Renal cortical epithelial cell (primary cell): ENCODE measurements at places on chromosomes 6 and 20. TPM values are rescaled to one million over a fixed set of nuclear protein-coding genes. Genes with fewer than 3 reads are reported as not detected.

- DNase-seq, result peak; percentile 48
These were observed 1.4 kb upstream of the MICAL1 start for GRCh38 chr6:109456710-109457561.

DNA sequence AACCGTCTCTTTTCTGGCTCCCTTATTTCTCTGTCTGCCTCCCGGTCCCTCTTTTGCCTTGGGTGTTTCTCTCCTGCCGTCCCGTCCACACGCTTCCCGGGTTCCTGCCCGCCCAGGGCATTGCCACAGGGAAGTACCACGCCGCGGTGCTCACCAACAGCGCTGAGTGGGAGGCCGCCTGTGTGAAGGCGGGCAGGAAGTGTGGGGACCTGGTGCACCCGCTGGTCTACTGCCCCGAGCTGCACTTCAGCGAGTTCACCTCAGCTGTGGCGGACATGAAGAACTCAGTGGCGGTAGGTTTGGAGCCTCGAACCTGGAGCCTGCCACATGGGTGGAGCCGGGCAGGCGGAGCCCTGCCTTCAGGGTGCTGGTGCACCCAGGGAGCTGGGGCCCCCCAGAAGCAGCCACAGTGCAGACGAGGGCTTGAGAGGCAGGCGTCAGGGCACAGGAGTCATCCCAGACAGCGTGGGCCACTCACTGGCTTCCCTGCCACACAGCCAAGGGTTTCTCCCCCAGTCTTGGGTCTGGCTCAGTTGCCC, 21.3 kb downstream of the NPEPL1 start:
- DNase-seq, result no peak

- no peak for DNase-seq
These were observed 16.9 kb downstream of the EFCAB8 start for GRCh38 chr20:32875673-32876072.

DNA sequence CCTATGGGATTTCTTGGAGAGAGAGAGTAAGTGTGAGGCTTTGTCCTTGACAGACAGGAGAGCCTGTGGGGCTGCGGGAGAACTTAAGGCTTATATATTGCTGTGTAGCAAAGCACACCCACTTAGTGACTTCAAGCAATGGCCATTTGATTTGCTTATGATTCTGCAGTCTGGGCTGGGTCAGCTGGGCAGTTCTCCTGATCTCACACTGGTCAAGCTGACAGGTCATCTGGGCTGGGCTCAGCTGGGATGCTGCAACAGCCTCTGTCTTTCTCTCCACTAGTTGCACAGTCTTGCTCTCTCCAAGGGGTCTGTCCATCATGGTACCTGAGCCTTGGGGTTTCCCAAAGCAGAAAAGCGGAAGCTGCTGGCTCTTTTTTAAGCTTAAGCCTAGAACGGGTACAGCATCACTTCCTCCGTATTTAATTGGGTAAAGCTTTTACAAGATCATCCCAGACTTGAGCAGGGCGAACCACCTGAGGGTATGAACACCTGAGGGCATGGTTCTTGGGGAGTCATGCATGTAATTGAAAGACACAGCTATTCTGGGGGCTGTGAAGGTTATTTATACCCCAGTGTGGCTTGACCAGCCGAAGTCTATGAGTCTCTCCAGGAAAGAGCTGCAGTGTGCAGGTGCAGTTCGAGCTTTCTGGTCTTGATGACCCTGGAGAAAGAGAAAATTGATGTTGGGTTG, 13.3 kb upstream of the GGTLC1 start:
- DNase-seq, result no peak

DNA sequence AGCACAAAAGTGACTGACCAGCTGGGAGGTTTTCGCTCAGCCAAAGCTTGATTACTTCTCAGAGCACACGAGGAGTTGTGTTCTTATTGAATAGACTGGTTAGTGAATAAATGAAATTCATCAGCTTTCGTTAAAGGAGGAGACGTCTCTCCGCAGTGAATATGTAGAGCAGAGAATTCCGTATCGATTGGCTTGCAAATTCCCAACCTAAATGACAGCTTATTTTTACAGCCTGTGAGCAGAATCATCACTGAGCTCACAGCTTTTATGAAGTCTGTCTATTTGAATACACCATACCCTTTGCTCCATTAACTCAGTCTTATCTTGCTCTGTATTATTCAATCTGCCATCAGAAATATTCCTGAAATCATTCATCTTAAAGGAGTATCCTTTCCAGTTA, 192.7 kb downstream of the SASH1 start:
- DNase-seq, result no peak

DNA sequence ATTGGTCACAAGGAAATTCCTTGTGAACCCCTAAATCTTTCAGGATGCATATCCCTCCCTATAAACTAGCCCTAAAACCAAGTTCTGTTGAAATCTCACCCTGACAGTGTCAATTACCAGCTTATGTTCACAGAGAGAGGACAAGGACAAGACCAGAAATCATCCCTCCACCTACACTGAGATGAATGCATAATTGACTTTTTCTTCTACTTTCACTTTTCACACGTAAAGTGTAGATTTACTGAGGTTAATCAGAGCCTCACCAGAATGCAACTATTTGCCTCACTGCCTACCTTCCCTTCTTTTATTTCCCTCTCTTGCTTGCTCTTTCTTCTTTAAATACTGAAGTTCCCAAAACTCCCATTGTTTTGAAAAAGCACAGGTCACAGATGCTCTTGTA, 15.3 kb upstream of the NKAIN2 start:
- no peak for DNase-seq

- DNase-seq, result peak; percentile 57
These were observed 29.7 kb downstream of the STK35 start for GRCh38 chr20:2131366-2131765.

GRCh38 chr20:23583526-23583925, 15.2 kb upstream of the CST9L start:
- peak; percentile 71 for DNase-seq

- peak; percentile 54 for DNase-seq
These were observed 52.2 kb downstream of the MARCKS start for GRCh38 chr6:113909224-113909856.

DNA sequence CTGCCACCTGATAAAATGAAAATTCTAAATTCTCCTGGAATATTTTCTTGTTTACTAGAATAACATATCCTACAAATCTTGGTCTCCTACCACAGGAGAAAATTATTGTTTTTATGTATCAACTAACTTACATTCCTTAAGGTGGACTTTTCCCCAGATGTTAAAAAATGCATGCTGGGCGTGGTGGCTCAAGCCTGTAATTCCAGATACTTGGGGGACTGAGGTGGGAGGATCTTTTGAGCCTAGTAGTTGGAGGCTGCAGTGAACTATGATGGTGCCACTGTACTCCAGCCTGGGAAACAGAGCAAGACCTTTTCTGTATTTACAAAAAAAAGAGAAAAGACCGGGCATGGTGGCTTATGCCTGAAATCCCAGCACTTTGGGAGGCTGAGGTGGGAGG, 27.9 kb upstream of the TFAP2C start:
- DNase-seq, result no peak

DNA sequence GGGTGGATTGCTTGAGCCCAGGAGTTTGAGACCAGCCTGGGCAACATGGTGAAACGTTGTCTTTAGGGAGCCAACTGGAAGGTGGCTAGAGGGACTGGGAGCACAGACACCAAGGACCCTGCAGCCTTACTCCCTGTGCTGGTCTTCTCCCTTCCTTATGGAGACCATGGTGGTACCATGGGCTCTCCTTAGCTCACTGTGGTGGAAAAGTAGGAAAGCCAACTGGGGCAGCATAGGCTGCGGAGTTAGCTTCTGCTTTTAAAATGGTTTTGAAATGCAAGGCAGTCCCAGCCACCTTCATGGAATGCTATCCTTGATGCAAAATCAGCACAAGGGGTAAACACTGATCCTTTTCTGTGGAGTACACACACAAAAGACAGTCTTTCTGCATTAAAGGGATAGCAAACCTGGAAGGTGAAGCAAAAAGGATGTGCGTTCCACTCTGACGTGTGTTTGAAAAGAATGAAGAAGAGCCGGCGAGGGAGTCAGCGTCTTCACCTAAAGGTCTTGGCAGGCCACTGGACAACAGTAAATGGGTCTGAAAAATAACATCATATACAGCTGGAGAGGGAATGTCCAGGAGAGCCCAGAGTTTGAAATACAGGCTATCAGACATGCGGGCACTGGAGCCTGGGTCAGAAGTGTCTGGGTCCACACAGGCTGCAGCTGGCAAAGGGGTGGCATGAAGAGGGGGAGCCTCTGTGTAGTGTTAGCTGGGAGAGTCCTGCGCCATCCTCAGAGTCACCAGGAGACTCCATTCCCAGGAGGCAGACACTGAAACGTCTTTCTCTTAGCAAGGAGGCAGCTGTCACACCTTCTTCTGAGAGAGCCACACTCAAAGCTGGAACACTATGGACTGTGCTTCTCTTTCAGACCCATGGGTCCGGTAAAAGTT, 58.5 kb downstream of the GPR6 start:
- DNase-seq, result no peak

The TMEM74B gene
- 0.17 and 0.45 TPM in 2 replicates for total RNA-seq

The BACH2 gene
- total RNA-seq, result 0.52 and 0.89 TPM in 2 replicates

The DYNLT2 gene
- total RNA-seq, result 0.35 and 0.75 TPM in 2 replicates

The WFDC10B gene
- not detected in 2 replicates for total RNA-seq

The BTN1A1 gene
- not detected in 2 replicates for total RNA-seq
